Breast epithelium (tissue), 4 donors: ENCODE measurements at places on chromosomes 5 and 9. TPM values are rescaled to one million over a fixed set of nuclear protein-coding genes. Genes with fewer than 3 reads are reported as not detected.

Gene LCN15
- total RNA-seq = not detected

Gene HCN1
- 0.33 TPM for total RNA-seq

Gene ORM2
- total RNA-seq = 2.9 TPM

Gene JAKMIP2
- under 0.01 TPM for total RNA-seq

Gene TIMD4
- total RNA-seq = 2.4 TPM

Gene PCDHGA10
- total RNA-seq = 7.2 TPM

Gene CKMT2
- 3.6 TPM for total RNA-seq

Gene TSSK1B
- 0.73 TPM for total RNA-seq

Gene STK32A
- 6.9 TPM for total RNA-seq

Gene FAT2
- 5.4 TPM for total RNA-seq

- H3K4me3 ChIP-seq = no peak overlapping the region
- DNase-seq = no peak
- H3K36me3 ChIP-seq = no peaks in the 10 kb centered on the region
Observed at GRCh38 chr5:118379470-118379869, 608.9 kb downstream of the DTWD2 start.

GRCh38 chr5:66824476-66824875 lies 228.3 kb downstream of the MAST4 start:
- no peaks in the 10 kb centered on the region for H3K4me1 ChIP-seq
- H3K36me3 ChIP-seq = no peaks in the 10 kb centered on the region
- no peak overlapping the region for H3K27ac ChIP-seq
- no peak for DNase-seq
- H3K4me3 ChIP-seq = no peak overlapping the region

GRCh38 chr9:121972501-121972981 lies 120.6 kb downstream of the TTLL11 start:
- no peaks in the 10 kb centered on the region for H3K4me1 ChIP-seq
- peak; percentile 79 for DNase-seq
- H3K27me3 ChIP-seq = no peaks in the 10 kb centered on the region

GRCh38 chr5:115267617-115268016 lies 4.9 kb upstream of the PGGT1B start:
- H3K36me3 ChIP-seq = no peaks in the 10 kb centered on the region
- no peak overlapping the region for H3K27ac ChIP-seq
- no peak overlapping the region for H3K4me3 ChIP-seq

- DNase-seq = peak; percentile 99
- H3K27ac ChIP-seq = peak within 1 kb of the TSS; percentile 86
Observed at GRCh38 chr9:127396808-127397645, at the start of gene SLC2A8. Gene SLC2A8, plus strand, starts transcription at chr9:127397169. Its CDS starts 62 bp downstream, at chr9:127397231.

DNA sequence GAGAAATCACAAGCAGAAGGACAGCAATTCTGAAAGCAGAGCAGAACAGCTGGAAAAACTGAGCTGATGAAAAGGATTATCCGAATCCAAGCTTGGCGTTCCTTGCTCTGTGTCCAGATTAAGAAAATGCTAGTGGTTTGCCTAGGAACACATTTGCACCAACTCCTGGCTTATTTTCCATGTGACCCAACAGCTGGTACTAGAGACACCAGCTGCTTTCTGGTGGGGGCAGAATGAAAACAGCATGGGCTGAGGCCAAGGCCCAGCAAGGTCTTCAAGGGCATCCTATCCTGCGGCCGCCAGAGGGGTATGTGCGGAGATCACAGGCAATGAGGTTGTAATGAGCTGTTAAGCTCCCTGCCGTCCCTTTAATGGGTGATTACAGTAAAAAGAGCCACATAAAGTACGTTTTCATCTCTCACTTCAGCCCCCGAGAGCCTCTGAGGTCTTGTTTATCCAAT lies 131.5 kb downstream of the DOCK8 start:
- no peaks in the 10 kb centered on the region for H3K36me3 ChIP-seq
- no peak overlapping the region for H3K27ac ChIP-seq
- no peaks in the 10 kb centered on the region for H3K4me1 ChIP-seq
- H3K4me3 ChIP-seq = no peak overlapping the region

DNA sequence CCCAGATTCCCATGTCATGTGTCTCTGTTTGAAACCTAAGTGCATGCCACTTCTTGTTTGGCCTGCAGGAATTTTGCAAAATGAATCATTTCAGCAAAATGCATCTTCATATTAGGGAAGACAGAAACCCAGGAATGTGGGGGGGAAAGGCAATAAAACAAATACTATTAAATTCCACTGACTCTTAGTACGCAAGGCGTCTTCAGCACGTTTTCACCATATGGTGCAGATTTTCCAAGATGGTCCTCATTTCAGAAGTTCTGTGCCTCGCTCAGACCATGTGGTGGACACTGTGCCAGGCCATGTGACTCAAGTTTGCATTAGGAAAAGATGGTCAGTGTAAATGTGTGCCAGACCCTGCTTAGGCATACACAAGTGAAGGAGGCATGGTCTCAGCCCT lies 184.0 kb downstream of the ACTL7B start:
- H3K4me1 ChIP-seq = no peaks in the 10 kb centered on the region
- H3K36me3 ChIP-seq = no peaks in the 10 kb centered on the region
- H3K4me3 ChIP-seq = no peak overlapping the region
- no peaks in the 10 kb centered on the region for H3K27me3 ChIP-seq

- no peaks in the 10 kb centered on the region for H3K36me3 ChIP-seq
- H3K4me1 ChIP-seq = no peaks in the 10 kb centered on the region
- no peak overlapping the region for H3K27ac ChIP-seq
- H3K27me3 ChIP-seq = no peaks in the 10 kb centered on the region
Observed at GRCh38 chr5:76663573-76663972, 40.4 kb upstream of the F2RL2 start.

- no peak for DNase-seq
- H3K36me3 ChIP-seq = no peaks in the 10 kb centered on the region
- H3K4me3 ChIP-seq = no peak overlapping the region
Observed at GRCh38 chr9:89888677-89889076, 283.9 kb downstream of the GADD45G start.

- DNase-seq = no peak
- no peaks in the 10 kb centered on the region for H3K36me3 ChIP-seq
- no peaks in the 10 kb centered on the region for H3K27me3 ChIP-seq
- no peak overlapping the region for H3K4me3 ChIP-seq
- no peak overlapping the region for H3K27ac ChIP-seq
Observed at GRCh38 chr5:75677607-75678006, 39.6 kb downstream of the POC5 start.

DNA sequence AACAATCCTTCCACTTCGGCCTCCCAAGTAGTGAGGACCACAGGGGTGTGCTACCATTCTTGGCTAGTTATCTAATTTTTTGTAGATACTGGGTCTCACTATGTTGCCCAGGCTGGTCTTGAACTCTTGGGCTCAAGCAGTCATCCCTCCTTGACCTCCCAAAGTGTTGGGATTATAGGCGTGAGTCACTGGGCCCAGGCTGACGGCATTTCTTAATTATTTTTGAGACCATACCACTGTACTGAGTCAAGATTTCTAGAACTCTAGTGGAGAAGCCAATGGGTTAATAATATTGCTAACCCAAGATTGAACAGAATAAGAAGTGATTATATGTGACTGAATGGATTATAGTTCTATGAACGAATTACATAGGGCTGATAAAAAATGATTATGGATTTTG lies 66.7 kb downstream of the TARS1 start:
- no peaks in the 10 kb centered on the region for H3K4me1 ChIP-seq
- H3K36me3 ChIP-seq = no peaks in the 10 kb centered on the region

DNA sequence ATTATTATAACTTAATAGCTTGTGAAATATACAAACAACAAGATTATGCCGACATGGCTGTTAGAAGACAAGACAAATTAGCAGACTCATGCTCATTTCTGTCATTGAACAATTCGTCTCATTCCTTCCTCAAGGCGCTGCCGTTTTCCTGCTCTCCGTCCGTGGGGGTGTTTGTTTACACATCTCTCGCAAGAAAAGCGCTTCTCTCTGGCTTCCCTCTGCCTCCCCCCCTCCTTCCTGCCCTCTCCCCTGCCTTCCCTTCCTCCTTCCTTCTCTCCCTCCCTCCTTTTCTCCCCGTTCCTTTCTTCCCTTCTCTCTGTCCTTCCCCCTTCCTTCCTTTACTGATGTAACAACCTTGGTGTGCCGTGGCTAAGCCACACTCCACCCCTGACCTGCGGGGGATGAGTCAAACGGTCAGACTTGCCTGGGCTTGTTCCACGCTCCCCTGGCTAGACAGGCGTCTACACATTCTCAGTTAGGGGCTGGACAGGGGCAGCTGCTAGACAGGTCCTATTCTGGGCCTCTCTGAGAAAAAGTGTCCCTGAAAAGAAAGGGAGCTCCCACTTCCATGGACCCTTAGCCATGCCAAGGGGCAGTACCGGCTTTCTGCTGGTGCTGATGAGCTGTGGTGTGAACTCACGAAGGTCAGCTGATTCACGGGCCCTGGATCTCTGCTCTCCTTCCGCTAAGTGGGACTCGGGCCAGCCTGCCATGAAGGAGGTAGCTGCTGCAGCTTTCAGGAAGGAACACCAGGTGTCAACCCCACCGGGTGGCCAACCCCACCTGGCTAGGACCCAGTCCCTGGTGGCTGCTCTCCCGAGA lies 32.0 kb upstream of the SPTLC1 start:
- peak overlapping the region; percentile 90 for H3K27ac ChIP-seq
- peaks cover 4% of the 10 kb centered on the region for H3K4me1 ChIP-seq
- H3K36me3 ChIP-seq = no peaks in the 10 kb centered on the region
- no peaks in the 10 kb centered on the region for H3K27me3 ChIP-seq

- no peaks in the 10 kb centered on the region for H3K36me3 ChIP-seq
- no peaks in the 10 kb centered on the region for H3K4me1 ChIP-seq
- no peak for DNase-seq
- no peak overlapping the region for H3K27ac ChIP-seq
- H3K4me3 ChIP-seq = no peak overlapping the region
Observed at GRCh38 chr5:92613546-92613945, 967.5 kb downstream of the NR2F1-AS1 start.

DNA sequence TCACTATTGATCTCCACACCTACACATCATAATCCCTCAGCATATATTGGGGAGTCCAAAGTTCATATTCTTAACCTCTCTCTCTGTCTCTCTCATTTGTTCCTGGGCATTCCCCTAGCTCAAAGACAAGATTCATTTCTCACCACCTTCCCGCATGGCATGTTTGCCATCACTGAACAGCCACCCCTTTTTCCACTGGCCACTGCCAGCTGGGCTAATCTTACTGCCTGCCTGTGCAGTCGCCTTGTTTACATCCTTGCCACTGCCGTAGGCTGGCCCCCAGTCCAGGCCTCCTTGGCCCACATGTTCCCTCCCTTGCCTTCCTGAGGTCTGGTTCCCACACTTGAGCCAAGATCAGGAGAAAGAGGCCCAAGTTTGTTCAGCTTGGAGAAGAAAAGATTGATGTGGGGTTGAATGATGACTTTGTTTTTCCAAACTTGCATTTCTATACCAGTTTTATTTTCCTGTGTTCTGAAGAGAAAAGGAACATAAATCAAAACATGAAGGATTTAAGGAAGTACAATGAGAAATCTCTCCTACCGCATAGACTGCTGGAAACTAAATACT lies 80.2 kb downstream of the PLAC8L1 start:
- H3K27ac ChIP-seq = no peak overlapping the region
- DNase-seq = no peak
- H3K4me1 ChIP-seq = no peaks in the 10 kb centered on the region
- no peaks in the 10 kb centered on the region for H3K27me3 ChIP-seq
- H3K4me3 ChIP-seq = no peak overlapping the region

DNA sequence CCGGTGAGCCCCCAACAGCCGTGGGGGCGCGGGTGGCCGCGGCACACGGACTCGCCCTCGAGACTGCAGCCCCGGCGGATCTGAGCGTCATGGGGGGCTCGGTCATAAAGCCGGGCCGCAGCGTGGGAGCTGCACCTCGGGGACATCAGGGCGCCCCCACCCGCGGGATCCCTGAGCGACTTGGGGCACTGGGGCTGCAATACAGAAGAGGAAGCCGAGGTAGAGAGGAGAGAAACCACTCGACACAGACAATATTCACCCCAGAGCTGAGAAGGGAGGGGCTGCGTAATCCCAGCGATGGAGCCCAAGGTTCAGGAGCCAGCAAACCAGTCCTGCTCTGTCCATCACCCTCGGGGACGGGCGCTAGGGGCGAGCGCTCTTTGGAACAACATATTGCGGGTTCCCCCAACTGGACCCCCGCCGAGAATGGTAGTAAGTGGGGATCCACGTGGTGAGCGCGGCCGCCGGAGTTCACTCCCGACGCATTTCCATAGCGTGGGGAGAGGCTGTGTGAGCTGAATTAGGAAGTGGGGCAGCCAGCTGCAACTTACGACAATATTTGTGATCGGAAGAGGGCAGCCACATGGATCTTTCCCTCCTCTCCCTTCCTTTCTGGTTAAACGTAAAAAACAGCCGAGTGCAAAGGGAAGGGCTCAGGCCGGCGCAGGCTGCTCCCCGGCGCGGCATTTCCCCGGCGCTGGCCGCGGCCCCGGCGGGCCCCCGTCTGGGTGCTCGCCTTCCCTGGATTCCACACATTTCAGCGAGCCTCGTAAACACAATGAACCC lies 9.9 kb downstream of the PTCH1 start:
- H3K27ac ChIP-seq = peak overlapping the region; percentile 88
- no peaks in the 10 kb centered on the region for H3K27me3 ChIP-seq
- no peaks in the 10 kb centered on the region for H3K36me3 ChIP-seq

- peaks cover 7% of the 10 kb centered on the region for H3K4me1 ChIP-seq
- H3K4me3 ChIP-seq = peak overlapping the region; percentile 65
- no peaks in the 10 kb centered on the region for H3K36me3 ChIP-seq
- peak; percentile 86 for DNase-seq
- H3K27ac ChIP-seq = peak overlapping the region; percentile 97
Observed at GRCh38 chr5:141849415-141850243, 28.6 kb downstream of the PCDH1 start.

DNA sequence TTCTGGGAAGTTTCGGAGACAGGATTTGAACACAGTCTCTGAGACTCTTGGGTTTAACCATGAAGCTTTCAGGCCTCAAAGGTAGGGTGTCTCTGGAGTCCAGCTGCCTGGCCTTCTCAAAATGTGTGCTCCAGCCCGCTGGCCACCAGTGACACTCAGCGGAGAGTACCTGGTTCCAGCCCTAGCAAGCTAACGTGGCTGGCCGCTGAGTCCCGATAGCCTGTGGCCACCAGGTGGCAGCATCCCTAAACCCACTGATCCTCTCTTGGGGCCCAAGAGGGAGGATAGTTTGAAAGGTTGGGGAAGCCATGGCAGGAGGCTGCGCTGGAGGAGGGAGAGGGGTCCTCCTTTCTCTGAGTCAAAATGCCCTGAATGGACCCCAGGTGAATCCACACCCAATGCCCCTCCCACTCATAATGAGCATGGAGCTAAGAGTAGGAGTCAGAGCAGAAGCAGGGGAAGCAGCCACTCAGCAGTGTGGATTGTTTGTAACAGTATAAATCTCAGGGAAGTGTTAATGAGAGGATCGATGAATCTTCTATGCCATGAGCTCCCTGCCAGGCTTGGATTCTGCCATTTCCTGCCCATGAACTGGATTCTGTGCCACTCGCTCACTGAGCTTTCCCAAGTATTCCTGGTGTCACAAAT lies 5.4 kb upstream of the TIFAB start:
- no peak for DNase-seq
- H3K4me1 ChIP-seq = no peaks in the 10 kb centered on the region
- no peak overlapping the region for H3K27ac ChIP-seq
- no peaks in the 10 kb centered on the region for H3K36me3 ChIP-seq
- no peak overlapping the region for H3K4me3 ChIP-seq

DNA sequence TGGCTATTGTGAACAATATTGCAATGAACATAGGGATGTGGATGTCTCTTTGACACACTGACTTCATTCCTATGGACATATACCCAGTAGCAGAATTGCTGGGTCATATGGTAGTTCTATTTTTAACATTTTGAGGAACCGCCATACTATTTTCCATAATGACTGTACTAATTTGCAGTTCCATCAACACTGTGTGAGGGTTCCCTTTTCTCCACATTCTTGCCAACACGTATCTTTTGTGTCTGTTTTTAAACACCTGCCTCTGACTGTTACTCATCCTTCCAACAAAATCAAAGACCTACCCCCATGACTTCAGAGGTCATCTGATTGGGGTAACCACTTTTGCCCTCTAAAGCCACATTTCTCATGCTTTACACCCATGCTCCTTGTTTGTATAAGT lies 133.5 kb downstream of the MED27 start:
- DNase-seq = no peak
- H3K27me3 ChIP-seq = no peaks in the 10 kb centered on the region
- H3K27ac ChIP-seq = no peak overlapping the region
- no peak overlapping the region for H3K4me3 ChIP-seq
- H3K4me1 ChIP-seq = no peaks in the 10 kb centered on the region
